Ascending aorta (tissue), 2 donors: ENCODE measurements at places on chromosomes 12 and 14. TPM values are rescaled to one million over a fixed set of nuclear protein-coding genes. Genes with fewer than 3 reads are reported as not detected.
A peak's percentile ranks its signal among the peaks of the same experiment; 100 is the strongest.

The CD163 gene
- total RNA-seq, result 120 TPM

The JAG2 gene
- total RNA-seq, result 35.5 TPM

The TFCP2 gene
- 3.0 TPM for total RNA-seq

The SLC10A1 gene
- total RNA-seq, result not detected

The SMIM41 gene
- 7.9 TPM for total RNA-seq

The EIF2S3B gene
- not detected for total RNA-seq

DNA sequence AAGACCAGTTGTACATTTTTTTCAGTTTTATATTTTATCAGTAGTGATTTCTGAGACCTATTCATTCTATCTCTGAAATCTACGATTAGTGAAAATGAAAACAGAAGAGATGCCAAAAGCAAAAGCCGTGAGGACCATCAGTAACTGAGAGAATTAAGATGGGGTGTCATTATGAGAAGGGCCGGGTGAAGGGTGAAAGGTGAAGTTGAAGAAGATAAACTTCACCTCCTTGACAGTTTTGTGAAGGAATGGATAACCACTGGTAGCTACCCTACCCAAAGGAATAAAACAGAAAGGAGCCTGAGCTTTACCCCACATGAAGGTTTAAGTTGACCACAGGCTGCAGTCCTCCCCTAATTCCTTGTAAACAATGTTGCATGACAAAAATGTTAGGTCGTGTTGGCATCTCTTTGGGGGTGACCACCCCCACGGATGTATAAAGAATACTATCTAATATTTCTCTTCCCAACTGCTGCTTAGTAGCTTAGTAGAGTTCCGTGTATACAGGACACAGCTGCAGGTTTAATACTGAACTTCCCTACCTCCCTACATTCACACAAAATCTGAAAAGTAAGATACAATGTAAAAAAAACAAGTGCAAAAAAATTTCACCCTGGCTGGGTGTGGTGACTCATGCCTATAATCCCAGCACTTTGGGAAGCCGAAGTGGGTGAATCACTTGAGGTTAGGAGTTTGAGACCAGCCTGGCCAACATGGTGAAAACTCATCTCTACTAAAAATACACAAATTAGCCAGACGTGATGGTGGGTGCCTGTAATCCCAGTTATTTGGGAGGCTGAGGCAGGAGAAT lies 23.9 kb downstream of the GPR19 start:
- H3K27ac ChIP-seq, result no peak overlapping the region
- no peak overlapping the region for H3K4me3 ChIP-seq
- no peaks in the 10 kb centered on the region for H3K27me3 ChIP-seq
- no peaks in the 10 kb centered on the region for H3K36me3 ChIP-seq

- no peak for DNase-seq
- H3K4me1 ChIP-seq, result no peaks in the 10 kb centered on the region
- H3K27ac ChIP-seq, result no peak overlapping the region
- no peaks in the 10 kb centered on the region for H3K36me3 ChIP-seq
- H3K27me3 ChIP-seq, result no peaks in the 10 kb centered on the region
- no peak overlapping the region for H3K4me3 ChIP-seq
Measured at GRCh38 chr12:4434301-4434700, 11.3 kb downstream of the FGF6 start.

GRCh38 chr14:106605548-106606448 lies 1079.4 kb downstream of the TMEM121 start:
- no peak for DNase-seq
- H3K4me3 ChIP-seq, result no peak overlapping the region
- no peaks in the 10 kb centered on the region for H3K36me3 ChIP-seq
- no peaks in the 10 kb centered on the region for H3K27me3 ChIP-seq
- H3K27ac ChIP-seq, result no peak overlapping the region

GRCh38 chr14:93073910-93074769 lies 41.6 kb downstream of the ITPK1 start:
- no peak for DNase-seq
- no peaks in the 10 kb centered on the region for H3K36me3 ChIP-seq
- H3K27me3 ChIP-seq, result no peaks in the 10 kb centered on the region
- no peaks in the 10 kb centered on the region for H3K4me1 ChIP-seq

GRCh38 chr12:131607658-131608447 lies 103.0 kb upstream of the SFSWAP start:
- no peak overlapping the region for H3K27ac ChIP-seq
- no peak for DNase-seq
- no peaks in the 10 kb centered on the region for H3K4me1 ChIP-seq
- H3K4me3 ChIP-seq, result no peak overlapping the region
- H3K27me3 ChIP-seq, result no peaks in the 10 kb centered on the region

DNA sequence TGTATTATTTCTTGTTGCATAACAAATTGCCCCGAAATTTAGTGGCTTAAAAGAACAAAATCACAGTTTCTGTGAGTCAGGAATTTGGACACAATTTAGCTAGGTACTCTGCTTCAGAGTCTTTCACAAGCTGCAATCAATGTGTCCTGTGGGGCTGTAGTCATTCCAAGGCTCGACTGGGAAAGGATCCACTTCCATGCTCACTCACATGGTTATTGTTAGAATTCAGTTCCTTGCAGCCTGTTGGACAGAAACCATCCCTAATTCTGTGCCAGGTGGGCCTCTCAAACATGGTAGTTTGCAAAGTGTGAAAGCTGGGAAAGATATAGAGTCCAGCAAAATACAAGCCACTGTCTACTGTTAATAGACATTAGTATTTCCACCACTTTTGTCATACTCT lies 59.7 kb upstream of the ARID2 start:
- H3K4me1 ChIP-seq, result peaks cover 14% of the 10 kb centered on the region
- DNase-seq, result no peak
- H3K36me3 ChIP-seq, result no peaks in the 10 kb centered on the region
- H3K4me3 ChIP-seq, result no peak overlapping the region
- no peak overlapping the region for H3K27ac ChIP-seq
- H3K27me3 ChIP-seq, result no peaks in the 10 kb centered on the region

- H3K4me3 ChIP-seq, result no peak overlapping the region
- no peak for DNase-seq
- H3K36me3 ChIP-seq, result no peaks in the 10 kb centered on the region
Measured at GRCh38 chr14:105589161-105589925, 63.0 kb downstream of the TMEM121 start.

DNA sequence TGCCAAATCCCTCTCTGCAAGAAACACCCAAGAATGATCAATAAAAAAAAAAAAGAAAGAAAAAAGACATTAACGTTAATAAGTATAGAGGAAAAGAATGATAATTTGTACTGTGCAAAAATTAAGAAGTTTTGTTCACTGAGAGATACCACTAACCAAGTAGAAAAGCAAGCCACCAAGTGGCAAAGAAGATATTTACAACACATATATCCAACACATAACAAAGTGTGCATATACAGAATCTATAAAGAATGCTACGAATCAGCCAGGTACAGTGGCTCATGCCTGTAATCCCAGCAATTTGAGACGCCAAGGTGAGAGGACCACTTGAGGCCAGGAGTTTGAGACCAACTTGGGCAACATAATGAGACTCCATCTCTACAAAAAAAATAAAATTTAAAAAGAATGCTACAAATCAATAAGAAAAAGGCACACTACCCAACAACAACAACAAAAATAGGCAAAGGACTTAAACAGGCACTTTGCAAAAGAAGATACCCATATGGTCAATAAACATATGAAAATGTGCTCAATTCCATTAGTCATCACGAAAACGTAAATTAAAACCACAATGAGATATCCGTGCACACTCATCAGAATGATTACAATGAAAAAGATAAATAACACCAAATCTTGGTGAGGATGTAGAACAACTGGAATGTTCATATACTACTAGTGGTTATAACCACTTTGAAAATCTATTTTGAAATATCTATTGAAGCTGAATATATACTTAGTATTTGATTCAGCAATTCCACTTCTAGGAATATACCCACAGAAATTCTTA lies 19.8 kb downstream of the GALNT4 start:
- H3K27me3 ChIP-seq, result no peaks in the 10 kb centered on the region
- DNase-seq, result no peak
- H3K27ac ChIP-seq, result no peak overlapping the region
- no peak overlapping the region for H3K4me3 ChIP-seq

- no peak overlapping the region for H3K4me3 ChIP-seq
- no peak overlapping the region for H3K27ac ChIP-seq
- H3K36me3 ChIP-seq, result peaks cover 65% of the 10 kb centered on the region
- no peaks in the 10 kb centered on the region for H3K4me1 ChIP-seq
Measured at GRCh38 chr12:67315661-67316060, 46.5 kb downstream of the CAND1 start.

- no peaks in the 10 kb centered on the region for H3K27me3 ChIP-seq
- H3K27ac ChIP-seq, result no peak overlapping the region
- no peaks in the 10 kb centered on the region for H3K36me3 ChIP-seq
- no peak overlapping the region for H3K4me3 ChIP-seq
- DNase-seq, result no peak
Measured at GRCh38 chr14:99187858-99188257, 84.1 kb downstream of the BCL11B start.

GRCh38 chr12:75876832-75877762 lies 154.5 kb downstream of the PHLDA1 start:
- no peaks in the 10 kb centered on the region for H3K36me3 ChIP-seq
- H3K4me1 ChIP-seq, result no peaks in the 10 kb centered on the region
- no peak overlapping the region for H3K27ac ChIP-seq

DNA sequence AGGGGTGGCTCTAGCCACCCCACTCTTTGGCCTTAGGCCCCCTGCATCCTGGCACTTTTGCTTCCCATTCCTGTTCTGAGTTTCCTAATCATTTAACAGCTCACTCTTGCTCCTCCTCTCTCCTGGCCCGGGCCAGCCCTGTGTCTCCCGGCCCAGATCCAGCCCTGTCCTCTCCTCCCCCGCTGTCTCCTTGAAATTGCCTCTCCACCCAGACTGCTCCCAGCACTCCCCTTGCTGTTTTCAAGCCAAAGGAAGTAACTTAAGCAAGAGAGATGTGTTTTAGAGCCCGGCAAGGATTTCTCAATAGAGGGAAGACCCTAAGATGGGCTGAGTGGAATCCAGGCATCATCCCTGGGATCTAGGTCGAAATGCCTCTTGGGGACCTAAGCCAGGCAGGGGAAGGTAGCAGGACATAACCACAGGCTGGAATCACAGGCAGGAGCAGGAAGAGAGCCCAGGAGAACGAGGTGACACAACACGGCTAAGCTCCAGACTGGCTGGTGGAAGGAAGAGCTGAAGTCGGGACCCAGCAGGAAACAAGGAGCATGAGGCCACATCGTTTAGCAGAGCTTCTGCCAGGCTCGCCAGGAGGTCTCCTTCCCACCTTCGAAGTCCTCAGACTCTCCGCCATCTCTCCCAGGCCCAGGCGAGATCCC lies 2.0 kb upstream of the LRP1-AS start:
- no peaks in the 10 kb centered on the region for H3K27me3 ChIP-seq
- peak overlapping the region; percentile 98 for H3K27ac ChIP-seq

DNA sequence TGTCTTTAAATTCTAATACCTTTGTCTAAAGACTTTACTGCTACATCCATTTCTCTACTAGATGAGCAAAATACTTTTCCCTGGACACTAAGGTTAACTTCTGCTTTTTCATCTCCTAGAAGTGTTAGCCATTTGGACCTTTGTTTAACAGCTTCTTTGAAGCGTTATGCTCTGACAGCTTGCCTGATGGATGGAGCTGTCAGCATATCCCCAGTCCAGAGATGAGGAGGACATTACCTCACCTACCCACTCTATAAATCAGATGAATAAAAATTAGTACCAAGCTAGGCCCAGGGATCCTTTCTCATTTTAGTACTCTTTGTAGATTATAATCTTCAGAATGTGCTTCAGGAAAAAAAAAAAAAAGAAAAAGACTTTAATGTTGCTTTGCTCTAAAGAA lies 222.7 kb downstream of the PELI2 start:
- H3K4me3 ChIP-seq, result no peak overlapping the region
- H3K27ac ChIP-seq, result peak overlapping the region; percentile 42
- no peak for DNase-seq
- H3K36me3 ChIP-seq, result no peaks in the 10 kb centered on the region
- no peaks in the 10 kb centered on the region for H3K27me3 ChIP-seq

DNA sequence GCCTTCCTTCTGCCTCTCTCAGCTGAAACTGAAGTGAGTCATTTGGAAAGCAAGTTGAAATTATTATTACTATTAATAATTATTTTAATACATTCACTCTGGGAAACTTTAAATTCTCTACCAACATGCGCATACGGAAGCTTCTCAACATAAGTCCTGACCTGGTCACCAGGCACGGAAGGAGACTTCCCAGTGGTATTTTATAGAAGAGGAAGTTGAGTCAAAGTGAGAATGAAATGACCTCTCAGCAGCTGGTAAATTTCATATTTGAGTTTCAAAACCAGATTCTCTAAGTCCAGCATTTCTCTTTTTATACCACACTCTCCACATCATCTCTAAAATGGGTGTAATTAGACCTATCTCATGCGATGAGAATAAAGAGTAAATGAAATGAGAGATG lies 747.4 kb downstream of the VRK1 start:
- no peaks in the 10 kb centered on the region for H3K4me1 ChIP-seq
- H3K27me3 ChIP-seq, result no peaks in the 10 kb centered on the region
- DNase-seq, result no peak
- no peaks in the 10 kb centered on the region for H3K36me3 ChIP-seq

DNA sequence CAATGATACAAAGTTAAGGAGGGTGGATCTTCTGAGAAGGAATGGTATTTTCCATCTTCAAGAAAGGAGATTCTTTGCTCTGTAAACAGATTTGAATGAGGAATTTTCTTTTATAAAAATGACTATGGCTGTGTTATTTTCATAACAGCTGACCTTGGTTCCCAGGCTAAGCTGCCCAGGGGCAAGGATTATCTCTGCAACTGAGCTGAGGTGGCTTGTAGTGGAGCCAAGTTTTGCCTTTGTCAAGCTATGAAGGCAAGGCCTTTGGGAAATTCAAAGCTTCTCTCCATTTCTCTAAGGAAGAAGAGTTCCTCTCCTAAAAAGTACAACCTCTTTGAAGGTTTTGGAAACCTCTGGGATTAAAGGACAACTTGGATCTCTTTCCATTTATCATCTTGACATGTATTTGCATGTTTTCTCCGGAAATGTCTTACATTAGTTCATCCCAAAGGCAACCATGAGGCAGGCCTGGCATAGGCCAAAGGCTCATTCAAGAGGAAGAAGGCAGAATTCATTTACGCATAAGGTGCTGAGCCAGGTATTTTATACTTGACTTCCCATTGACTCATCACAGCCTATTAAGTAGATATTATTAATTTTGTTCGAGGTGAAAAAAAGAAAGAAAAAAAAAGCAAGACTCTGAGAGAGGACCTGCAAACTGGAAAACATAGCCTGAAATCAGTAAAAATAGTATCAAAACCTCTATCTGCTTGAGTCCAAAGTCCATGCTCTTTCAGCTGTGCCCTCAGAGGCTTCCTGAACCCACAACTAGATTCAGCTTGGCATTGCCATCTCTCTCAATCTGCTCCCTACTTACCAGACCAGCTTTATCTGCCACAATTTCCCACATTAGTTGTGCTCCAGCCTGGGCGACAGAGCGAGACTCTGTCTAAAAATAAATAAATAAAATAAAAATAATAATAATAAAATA lies 24.0 kb upstream of the CKAP4 start:
- no peak overlapping the region for H3K27ac ChIP-seq
- no peak for DNase-seq
- no peaks in the 10 kb centered on the region for H3K36me3 ChIP-seq
- no peak overlapping the region for H3K4me3 ChIP-seq
- H3K27me3 ChIP-seq, result no peaks in the 10 kb centered on the region
